ENCODE measurements at places on chromosomes 3 and 15.
A peak's percentile ranks its signal among the peaks of the same experiment; 100 is the strongest.

DNA sequence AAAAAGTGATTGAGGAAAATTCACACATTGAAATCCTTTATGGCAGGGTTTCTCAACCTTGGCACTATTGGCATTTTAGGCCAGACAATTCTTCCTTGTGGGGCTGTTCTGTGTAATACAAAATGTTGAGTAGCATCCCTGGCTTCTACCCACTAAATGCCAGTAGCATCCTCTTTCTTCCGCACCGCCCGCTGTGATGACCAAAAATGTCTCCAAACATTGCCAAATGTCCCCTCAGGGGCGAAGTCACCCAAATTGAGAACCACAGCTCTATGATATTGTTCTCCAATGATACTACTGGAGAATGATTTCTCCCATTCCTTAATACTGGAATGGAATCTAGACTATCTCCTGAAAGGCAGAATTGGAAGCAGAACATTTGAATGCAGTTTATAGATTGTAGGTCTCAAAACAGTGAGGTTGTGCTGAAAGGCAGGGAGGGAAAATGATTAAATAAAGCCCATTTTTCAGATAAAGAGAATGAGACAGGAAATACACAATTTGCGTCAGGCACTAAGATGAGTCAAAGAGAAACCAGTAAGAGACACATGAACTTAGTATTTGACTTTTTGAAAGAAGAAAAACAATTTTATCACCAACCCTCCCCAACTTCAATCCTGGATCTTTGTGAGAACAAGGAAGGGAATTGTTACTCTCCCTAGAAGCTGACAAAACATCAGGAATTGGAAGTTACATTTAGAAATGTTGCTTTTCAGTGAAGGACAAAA, 101.6 kb upstream of the TNIK start:
- DNase-seq: no peak

- DNase-seq: no peak
Measured at GRCh38 chr3:121436641-121437040, 109.1 kb downstream of the POLQ start.

GRCh38 chr3:126130981-126131745, 47.2 kb upstream of the SLC41A3 start:
- no peak for DNase-seq

- DNase-seq: no peak
Measured at GRCh38 chr3:98070840-98071239, 16.1 kb upstream of the OR5AC2 start.

DNA sequence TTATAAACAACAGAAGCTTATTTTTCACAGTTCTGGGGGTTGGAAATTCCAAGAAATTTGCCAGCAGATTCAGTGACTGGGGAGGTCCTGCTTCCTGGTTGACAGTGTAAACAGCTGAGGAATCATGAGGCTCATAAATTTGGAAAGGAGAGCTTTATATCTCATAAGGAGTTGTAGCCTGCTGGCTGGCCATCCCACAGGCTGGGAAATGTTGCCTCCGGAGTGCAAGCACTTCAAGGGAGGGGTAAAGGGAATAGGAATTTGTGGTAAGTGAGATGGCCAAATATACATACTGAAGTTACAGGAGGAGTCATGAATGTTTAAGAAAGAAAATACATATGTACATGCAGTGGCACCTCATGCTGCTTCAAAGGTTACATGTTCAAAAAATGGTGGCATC, 217.2 kb upstream of the CBLB start:
- no peak for DNase-seq

GRCh38 chr3:114033721-114034120, 22.6 kb downstream of the CCDC191 start:
- no peak for DNase-seq

DNA sequence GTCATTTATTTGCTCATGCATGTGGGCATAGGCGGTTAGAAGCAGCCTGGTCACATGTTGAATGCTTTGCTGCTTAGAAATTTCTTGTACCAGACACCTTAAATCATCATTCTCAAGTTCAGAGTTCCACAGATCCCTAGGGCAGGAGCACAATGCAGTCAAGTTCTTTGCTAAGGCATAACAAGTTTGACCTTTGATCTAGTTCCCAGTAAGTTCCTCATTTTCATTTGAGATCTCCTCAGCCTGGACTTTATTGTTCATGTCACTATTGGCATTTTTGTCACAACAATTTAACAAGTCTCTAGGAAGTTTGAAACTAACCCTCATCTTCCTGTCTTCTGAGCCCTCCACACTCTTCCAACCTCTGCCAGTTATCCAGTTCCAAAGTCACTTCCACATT, 22.8 kb downstream of the HGD start:
- no peak for DNase-seq

- no peak for DNase-seq
Measured at GRCh38 chr3:29468187-29468586, 187.3 kb downstream of the RBMS3 start.

- no peak for DNase-seq
Measured at GRCh38 chr3:40885430-40885829, 313.9 kb upstream of the CTNNB1 start.

DNA sequence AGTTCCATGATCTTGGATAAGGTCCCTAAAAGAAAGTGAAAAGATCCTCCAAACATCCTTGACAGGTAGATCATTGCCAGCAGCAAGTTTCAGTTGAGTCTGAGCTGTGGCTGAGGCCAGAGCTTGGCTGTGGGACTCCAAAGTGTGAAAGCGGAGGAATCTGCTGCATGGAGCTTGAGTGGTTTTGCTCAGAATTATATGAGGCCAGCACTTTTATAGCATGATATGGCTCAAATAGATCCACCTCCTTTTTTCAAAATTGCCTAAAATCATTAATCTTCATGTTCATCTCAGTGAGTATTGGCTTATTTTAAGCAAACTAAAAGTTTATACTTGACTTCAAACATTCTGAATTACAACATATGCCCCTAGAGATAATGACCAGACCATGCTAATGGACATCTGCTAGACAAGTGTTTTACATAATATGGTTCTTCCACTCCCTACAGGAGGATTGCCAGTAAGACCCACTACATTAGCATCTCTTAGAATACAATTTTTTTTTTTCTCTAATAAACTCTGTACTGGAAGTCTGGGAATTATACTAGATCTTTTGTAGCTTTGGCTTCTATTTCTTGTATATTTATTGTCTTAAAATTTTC, 368.1 kb downstream of the ZPLD1 start:
- no peak for DNase-seq

DNA sequence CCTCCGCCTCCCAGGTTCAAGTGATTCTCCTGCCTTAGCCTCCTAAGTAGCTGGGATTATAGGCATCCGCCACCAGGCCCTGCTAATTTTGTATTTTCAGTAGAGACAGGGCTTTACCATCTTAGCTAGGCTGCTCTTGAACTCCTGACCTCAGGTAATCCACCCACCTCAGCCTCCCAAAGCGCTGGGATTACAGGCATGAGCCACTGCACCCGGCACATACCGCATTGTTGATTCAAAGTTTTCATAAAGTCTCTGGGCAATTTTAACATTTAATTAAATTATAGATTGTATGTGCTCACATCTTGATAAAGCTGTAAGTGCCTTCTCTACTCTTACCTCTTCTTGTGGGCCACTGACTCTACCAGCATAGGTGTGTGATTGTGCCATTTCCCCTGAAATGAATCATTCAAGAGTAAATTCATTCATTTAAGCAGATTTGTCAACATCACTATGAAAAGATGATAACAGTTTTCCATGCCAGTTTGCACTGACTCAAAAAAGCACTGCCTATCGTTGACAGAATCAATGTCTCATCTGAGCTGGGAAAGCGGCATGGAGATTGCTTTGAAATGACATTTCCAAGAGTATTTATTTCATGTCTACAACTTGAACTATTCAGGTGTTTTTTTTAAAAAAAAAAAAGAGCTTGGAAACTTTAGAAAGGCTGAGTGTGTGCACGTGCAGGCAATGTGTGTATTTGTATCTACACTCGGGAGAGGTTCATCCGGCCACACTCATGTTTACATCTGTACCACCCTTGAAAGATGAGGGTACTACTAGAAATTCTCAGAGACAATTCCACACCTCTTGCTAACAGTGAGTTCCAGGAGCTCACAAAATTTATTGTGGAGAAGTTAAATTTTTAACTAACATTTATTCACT, 3.5 kb downstream of the BCL2A1 start:
- DNase-seq: no peak

GRCh38 chr15:50425219-50425618, 1.0 kb downstream of the USP8 start:
- DNase-seq: peak; percentile 26
